ENCODE measurements at places on chromosomes 16 and 17. TPM values are rescaled to one million over a fixed set of nuclear protein-coding genes. Genes with fewer than 3 reads are reported as not detected.

DNA sequence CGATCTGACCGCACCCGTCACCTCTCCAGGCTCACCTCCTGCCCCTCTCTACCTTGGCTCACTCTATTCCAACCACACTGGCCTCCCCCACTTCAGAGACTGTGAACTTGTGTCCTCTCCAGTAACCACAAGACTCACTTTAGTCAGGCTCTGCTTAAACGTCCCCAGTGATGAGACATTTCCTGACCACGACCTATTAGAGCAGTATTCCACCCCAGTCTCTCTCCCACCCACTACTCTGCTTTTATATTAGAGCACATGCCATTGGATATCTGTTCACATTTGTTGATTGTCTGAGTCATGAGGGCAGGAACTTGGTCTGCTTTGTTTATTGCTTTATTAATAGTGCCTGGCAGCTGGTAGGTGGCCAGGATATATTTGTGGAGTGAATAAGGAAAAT, 20.1 kb downstream of the COX11 start:
- H3K36me3 ChIP-seq: no peaks in the 10 kb centered on the region
- peaks cover 13% of the 10 kb centered on the region for H3K27me3 ChIP-seq
- peaks cover 4% of the 10 kb centered on the region for H3K4me1 ChIP-seq
- H3K27ac ChIP-seq: no peak overlapping the region
- H3K4me3 ChIP-seq: no peak overlapping the region

DNA sequence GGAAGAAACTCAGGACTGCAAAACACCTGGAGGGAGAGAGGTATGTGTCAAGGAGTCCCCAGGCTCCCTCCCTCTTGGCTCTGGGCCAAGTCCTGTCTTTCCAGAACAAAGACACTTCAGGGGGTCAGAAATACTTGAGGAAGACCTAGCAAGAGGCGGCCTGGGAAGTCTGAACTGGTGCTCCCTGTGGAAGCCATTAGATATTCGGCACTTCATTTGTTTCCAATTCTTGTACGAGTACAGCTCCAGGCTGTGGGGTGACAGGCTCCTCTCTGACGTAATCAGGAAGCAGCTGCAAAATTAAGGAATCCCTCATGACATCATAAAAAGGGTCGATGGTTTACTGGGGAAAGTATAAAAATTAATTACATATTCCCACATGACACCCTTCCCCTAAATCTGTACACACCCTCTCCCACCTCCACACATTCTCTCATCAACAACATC, 108.7 kb downstream of the SMG6 start:
- peaks cover 38% of the 10 kb centered on the region for H3K36me3 ChIP-seq
- no peaks in the 10 kb centered on the region for H3K27me3 ChIP-seq
- peaks cover 57% of the 10 kb centered on the region for H3K4me1 ChIP-seq
- no peak overlapping the region for H3K27ac ChIP-seq

DNA sequence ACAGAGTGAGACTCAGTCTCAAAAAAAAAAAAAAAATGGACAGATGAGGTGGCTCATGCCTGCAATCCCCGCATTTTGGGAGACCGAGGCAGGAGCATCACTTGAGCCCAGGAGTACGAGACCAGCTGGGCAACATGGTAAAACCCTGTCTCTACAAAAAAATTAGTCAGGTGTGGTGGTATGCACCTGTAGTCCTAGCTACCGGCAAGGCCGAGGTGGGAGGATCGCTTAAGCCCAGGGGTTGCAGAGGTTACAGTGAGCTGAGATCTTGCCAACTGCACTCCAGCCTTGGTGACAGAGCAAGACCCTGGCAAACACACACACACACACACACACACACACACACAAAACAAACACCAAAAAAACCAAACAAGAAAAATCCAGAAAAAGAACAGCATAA, 7.7 kb upstream of the ENGASE start:
- no peak overlapping the region for H3K4me3 ChIP-seq
- no peaks in the 10 kb centered on the region for H3K36me3 ChIP-seq
- DNase-seq: no peak
- no peak overlapping the region for H3K27ac ChIP-seq
- no peaks in the 10 kb centered on the region for H3K27me3 ChIP-seq

DNA sequence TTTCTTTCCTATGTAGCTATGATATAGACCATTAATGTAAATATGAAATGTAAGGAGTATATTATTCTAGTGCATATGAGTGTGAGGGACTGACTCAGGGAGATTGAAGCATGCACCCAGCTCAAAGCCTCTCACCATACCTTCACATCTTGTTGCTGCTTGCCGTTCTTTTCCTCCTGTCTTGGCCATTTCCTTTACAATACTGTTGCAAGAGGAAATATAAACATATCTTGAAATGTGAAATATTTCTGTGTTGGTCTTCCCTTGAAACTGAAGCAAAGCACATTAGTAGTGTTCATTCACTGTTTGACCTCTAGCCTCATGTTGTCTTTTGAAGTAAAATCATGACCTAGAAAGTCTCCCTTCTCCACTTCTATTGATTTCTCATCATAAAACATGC, 46.6 kb downstream of the PHKB start:
- H3K4me1 ChIP-seq: no peaks in the 10 kb centered on the region
- no peak for DNase-seq
- H3K27ac ChIP-seq: no peak overlapping the region
- H3K4me3 ChIP-seq: no peak overlapping the region

Gene VTN
- 0.22 TPM for total RNA-seq

Gene NPIPB13
- 8.1 TPM for total RNA-seq

- H3K27ac ChIP-seq: no peak overlapping the region
- no peaks in the 10 kb centered on the region for H3K36me3 ChIP-seq
- no peak for DNase-seq
- H3K4me1 ChIP-seq: no peaks in the 10 kb centered on the region
Measured at GRCh38 chr16:13883881-13884280, 36.1 kb upstream of the ERCC4 start.
